Stimulated activated CD4-positive, alpha-beta T cell treated with anti-CD3 and anti-CD28 coated beads, Interleukin-1b, Interleukin-23, amount 100 ng/mL, for 1 hour (primary cell): ENCODE measurements at places on chromosomes 7 and 10.
A peak's percentile ranks its signal among the peaks of the same experiment; 100 is the strongest.

DNA sequence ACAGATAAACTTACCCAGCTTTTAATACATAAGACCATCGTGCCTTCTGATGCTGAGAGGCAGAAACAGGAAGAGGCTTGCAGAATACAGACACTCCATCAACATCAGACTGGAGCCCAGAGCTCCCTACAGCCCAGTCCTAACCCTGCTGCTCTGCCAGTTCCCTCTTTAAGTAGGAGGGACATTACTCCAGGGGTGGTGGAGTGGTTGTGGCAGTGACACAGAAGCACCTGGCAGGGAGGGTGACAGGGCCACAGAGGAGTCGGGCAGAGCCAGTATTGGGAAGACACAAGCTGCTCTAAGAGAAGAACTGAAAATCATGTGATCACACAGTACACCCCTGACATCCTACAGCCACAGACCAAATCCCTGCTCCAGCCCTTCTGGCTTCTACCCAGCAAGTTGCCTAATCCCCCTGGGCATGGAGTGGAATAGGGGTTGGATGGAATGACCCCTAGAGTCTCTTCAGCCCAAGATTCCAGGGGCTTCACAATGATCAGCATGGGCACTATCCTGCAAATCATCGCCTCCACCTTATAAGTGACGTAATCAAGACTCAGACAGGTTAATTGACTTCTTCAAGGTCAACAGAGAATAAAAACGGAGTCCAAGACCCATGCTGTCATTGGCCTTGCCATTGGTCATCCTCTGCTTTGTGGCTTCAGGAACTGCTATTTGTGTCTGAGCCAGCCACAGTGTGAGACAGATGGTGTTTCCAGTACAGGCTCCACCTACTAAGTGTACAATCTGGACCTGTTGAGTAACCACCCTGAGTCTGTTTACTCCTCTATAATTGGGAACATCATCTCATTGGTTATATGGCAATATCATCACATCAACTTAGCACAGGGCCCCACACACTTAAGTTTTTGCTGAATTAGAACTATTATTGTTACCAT is 61.1 kb upstream of the ZMIZ1 start:
- DNase-seq = no peak

- no peak for DNase-seq
These were observed 24.6 kb downstream of the GRM3 start for GRCh38 chr7:86668315-86668714.

- DNase-seq = peak; percentile 67
These were observed 167.6 kb downstream of the AMPH start for GRCh38 chr7:38463277-38464225.

- DNase-seq = no peak
These were observed 40.2 kb downstream of the ANKRD61 start for GRCh38 chr7:6071406-6071805.

- DNase-seq = no peak
These were observed 51.2 kb downstream of the SP8 start for GRCh38 chr7:20735346-20736065.

DNA sequence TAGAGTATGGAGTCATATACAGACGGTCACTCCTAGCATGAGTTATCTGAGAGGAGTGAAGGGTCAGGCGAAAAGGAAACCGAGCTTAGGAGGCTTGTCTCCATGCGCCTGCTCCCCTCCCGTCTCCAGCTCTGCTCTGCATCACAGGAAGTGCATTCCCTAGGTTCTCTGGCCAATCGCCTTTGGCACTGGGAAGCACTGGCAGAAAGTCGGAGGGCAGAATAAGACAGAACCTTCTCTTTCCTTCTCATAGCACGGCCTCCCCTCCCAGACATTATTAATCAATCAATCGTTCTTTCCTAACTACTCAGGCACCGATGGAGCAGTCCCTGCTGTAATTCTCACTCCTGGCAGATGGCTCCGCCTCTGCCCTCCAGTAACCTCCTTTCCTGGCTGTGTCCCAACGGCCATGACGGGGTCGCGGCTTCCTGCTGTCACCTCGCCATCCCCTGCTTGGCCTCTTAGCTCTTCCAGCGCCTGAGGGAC is 177.1 kb downstream of the FRMD4A start:
- DNase-seq = no peak

DNA sequence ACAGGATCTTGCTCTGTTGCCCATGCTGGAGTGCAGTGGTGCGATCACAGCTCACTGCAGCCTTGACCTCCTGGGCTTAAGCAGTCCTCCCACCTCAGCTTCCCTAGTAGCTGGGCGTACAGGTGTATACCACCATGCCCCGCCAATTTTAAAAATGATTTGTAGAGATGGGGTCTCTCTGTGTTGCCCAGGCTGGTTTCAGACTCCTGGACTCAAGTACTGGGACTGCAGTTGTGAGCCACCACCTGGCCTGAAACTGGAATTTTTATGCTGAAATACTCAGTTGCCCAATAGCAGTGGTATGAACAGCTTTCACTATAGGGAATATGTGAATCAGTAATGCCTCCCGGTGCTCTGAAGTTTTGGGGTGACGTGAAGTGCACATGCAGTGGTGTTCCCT is 7.6 kb downstream of the ZRANB1 start:
- DNase-seq = no peak

- DNase-seq = no peak
These were observed 37.5 kb upstream of the DPYSL4 start for GRCh38 chr10:132149271-132149670.

GRCh38 chr7:24920451-24921361 is 59.3 kb downstream of the OSBPL3 start:
- no peak for DNase-seq

- DNase-seq = no peak
These were observed 10.7 kb downstream of the GRK5 start for GRCh38 chr10:119217991-119218490.

DNA sequence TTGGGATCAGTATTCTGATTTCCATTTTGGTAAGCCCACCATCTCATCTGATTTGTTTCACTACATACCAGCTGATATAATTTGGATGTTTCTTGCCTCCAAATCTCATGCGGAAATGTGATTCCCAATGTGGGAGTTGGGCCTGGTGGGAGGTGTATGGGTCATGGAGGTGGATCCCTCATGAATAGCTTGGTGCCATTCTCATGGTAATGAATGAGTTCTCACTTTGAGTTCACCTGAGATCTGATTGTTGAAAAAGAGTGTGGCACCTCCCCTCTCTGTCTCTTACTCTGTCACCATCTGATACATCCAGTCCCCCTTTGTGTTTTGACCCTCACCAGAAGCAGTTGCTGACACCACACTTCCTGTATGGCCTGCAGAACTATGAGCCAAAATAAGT is 347.3 kb downstream of the ARL4A start:
- no peak for DNase-seq

DNA sequence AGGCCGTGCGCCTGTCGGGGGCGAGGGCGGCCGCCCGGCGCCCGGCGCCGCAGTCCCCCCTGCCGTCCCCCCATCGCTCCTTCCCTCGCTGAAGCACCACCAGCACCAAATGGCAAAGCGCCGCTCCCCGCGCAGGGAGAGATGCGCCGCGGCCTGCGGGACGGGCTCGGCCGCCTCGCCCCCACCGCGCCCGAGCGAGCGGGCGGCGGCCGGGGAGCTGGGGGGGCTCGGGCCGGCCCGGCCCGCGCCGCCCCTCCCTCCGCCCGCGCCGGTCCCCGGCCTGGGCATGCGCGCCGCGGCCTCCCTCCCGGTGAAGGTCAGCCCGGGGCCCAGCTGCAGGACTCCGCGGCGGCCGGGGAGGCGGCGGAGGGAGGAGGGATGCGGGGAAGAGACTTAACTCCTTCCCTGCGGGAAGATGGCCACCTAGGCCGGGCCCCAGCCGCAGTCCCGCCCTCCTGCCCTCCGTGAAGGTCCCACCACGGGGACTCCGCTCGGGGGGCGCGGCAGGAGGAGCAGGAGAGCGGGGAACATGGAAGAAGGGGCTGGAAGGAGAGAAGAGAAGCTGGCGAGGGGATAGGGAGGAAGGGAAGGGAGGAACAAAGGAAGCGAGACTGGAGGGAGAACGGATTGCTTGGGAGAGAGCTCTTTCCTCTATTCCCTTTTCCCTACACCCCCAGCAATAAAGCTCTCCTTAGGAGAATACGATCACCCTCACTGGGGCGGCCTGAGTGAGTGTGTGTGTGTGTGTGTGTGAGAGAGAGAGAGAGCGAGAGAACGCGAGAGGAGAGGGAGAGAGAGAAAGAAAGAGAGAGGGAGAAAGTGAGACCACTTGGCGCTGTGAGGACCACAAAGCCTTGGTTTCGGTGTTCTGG is 3.4 kb upstream of the SMARCD3 start:
- no peak for DNase-seq

DNA sequence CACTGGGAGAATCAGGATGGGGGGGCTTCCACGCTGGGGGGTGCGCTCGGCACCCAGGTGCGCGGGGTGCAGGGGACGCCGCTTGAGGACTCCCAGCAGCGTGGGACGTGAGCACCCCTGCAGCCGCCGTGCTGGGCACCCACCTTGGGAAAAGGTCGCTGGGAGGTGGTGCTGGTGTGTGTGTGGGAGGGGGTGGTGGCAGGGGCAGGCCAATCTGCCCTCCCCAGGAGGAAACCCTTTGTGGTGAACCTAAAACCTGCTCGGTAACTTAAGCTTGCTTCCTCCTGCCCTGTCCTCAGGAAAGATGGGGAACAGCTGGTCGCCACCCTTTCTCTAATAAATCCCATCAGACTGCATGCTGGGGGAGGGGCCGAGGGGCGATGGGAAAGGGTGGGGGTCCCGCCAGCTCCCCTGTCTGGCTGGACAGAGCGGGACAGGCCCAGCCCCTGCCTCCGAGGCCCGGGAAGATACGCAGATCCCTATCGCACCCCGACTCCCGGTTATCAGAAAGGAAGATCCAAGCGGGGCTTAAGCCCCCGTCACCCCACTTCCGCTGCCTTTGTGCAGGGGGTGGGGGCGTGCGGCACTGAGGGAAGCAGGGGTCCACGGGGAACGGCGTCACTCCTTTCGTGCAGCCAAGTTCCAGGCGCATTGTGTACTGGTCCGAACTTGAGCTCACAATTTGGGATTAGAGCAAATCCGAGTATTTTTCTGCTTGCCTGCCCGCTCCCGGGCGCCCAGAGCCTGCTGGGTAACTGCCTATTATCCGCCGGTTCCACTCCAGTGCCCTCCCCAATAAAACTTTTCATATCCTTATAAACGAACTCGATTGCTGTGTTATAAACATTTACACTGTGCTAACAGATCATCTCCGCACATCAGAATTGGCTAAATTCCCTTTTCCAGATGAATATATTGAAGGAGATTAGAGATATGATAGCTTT is 64.6 kb downstream of the UNCX start:
- no peak for DNase-seq

GRCh38 chr7:36145686-36146085 is 7.4 kb upstream of the EEPD1 start:
- DNase-seq = no peak

DNA sequence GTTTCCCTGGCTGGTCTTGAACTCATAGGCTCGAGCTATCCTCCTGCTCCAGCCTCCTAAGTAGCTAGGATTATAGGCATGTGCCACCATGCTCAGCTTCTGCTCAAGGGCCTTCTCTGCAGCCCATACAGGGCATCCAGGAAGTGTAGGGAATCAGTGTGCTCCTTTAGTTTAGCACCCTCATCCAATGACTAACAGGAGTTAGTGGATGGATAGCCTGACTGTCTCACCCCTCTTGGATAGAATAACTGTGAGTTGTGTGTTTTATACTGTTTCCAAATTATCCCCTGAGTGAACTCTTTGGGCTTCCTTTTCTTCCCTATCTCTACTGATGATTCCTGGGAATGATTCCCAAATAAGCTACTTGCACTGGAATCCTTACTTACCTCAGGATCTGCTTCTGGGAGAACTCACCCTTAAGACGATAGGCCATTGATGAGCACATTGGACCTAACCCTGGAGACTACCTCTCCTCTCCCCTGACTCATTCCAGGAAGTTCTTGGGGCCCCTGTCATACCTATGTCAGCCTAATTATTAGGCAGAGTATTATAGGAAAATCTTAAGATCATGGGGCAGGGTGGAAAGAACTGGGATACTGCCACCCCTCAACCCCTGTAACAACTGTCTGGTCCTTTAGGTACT is 18.5 kb downstream of the STRIP2 start:
- no peak for DNase-seq

GRCh38 chr10:106111246-106111645 is 1053.3 kb downstream of the SORCS1 start:
- DNase-seq = no peak

DNA sequence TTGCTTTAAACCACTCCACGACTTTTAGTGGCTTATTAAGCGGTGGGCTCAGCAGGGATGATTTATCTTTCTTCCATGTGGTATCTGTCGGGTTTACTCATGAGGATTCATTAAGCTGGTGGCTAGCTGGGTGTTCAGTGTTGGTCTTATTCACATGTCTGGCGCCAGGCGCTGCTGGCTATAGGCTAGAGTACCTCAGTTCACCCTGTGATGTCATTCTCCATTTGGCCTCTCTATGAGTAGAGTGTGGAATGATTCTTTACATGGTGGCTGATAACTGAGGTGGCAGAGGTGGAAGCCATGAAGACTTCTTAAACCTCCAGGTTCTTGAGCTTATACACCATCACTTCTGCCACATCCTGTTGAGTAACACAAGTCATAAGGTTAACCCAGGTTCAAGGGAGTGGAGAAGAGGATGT is 115.4 kb downstream of the MLLT10 start:
- no peak for DNase-seq

DNA sequence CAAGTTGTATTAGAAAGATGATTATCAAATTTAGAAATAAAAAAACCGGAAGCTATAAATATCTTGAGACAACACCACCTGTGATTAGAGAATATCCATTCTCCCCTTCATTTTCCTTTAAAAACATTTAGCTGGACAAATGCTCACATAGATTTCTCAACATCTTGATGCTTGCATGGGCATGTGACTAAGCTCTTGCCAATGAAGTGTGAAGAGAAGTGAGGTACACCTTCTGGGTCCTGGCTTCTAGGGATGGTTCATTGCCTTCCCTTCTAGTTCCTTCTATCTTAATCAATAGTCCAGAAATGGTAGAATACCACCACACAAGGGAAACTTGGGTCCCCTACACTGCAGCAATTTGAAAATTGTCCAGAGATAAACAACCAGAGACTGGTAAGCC is 41.0 kb downstream of the WAPL start:
- DNase-seq = no peak

DNA sequence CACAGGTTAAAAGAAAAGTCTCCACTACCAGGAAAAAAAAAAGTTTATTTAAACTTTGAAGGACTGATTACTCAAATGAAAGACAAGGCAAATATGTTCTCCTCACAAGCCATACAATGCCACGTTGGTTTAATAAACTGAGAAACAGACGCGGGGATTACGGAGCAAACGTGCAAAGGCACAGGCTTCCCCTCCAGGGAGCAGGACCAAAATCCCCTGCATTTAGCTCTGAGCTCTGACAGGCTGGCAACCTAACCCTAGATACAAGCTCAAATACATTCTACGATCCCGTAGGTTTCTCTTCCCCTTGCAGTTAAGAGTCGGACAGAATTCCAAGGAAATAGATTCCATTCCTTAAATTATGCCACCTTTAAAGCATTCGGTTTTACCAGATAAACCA is 7.7 kb upstream of the GRB10 start:
- no peak for DNase-seq

- no peak for DNase-seq
These were observed 19.6 kb upstream of the CDCA7L start for GRCh38 chr7:21965291-21965690.

GRCh38 chr7:155796381-155797261 is 15.6 kb downstream of the SHH start:
- DNase-seq = peak; percentile 66

GRCh38 chr10:121098211-121098610 is 247.0 kb downstream of the WDR11 start:
- no peak for DNase-seq
